Fibroblast of skin of back (primary cell): ENCODE measurements at places on chromosomes 7 and 10.

DNA sequence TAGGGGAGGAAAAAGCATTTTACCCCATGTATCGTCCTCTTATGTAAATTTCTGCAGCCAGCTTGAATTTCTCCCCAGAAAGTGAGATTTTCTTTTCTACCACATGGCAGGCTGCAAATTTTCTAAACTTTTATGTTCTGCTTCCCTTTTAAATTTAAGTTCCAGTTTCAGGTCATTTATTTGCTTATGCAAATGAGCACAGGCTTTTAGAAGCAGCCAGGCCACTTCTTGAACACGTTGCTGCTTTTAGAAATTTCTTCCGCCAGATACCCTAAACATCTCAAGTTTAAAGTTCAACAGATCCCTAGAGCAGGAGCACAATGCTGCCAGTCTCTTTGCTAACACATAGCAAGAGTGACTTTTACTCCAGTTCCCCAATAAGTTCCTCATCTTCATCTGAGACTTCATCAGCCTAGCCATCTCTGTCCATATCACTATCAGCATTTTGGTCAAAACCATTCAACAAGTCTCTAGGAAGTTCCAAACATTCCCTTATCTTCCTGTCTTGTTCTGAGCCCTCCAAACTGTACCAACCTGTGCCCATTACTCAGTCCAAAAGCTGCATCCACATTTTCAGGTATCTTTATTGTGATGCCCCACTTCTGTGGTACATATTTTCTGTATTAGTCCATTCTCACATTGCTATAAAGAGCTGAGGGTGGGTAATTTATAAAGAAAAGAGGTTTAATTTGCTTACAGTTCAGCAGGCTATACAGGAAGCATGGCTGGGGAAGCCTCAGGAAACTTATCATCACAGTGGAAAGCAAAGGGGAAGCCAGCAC, 16.3 kb downstream of the EZH2 start:
- DNase-seq, result no peak

- DNase-seq, result no peak
Observed at GRCh38 chr7:20311743-20312042, 19.0 kb upstream of the ITGB8 start.

GRCh38 chr7:157595086-157595855, 258.5 kb downstream of the DNAJB6 start:
- DNase-seq, result no peak

GRCh38 chr7:150737265-150738055, at the start of gene GIMAP5:
Gene GIMAP5, plus strand, starts transcription at chr7:150737418. Its CDS starts 3,467 bp downstream, at chr7:150740885.
- DNase-seq, result no peak

GRCh38 chr10:116741391-116742351, 695 bp downstream of the HSPA12A start:
- no peak for DNase-seq

DNA sequence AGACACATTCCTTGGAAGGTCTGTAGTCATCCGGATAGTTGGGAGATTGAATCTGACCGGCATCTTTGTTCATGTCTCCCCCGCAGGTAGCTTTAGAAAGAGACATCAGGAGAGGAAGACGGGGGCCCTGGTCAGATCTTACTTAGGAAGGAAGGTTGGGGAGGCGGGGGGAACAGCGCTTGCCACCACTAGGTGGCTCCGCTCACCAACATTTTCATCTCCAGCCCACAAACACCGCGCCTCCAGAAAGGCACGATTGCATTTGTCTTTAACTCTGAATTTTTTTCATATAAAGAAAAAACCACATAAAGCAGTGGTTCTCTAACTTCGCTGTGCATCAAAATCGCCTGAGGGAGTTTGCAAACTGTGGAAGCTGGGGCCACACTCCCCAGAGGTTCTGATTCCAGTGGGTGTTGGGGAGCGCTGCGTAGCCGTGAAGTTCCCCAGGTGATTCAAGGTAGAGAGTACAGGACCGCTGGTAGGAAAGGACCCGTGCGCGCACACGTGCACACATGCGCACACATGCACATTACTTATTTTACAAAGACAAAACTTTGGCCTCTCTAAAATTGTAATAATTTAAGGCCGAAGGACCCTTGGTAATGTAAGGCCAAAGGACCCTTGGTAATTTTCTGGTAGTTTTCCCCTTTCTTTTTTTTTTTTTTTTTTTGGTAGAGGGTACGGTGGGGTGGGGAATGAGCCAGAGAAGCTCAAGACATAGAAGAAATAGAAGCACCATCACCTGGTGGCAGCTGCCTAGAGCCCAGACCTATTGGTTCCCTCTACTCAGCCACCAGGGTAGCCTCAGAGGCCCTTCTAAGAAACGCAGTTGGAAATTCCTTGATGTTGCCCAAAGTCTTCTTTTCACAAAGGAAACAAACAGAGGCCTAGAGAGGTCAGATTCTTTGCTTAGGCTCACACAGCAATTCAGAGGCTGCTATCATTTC, 37.4 kb upstream of the OPALIN start:
- DNase-seq, result peak; percentile 61

DNA sequence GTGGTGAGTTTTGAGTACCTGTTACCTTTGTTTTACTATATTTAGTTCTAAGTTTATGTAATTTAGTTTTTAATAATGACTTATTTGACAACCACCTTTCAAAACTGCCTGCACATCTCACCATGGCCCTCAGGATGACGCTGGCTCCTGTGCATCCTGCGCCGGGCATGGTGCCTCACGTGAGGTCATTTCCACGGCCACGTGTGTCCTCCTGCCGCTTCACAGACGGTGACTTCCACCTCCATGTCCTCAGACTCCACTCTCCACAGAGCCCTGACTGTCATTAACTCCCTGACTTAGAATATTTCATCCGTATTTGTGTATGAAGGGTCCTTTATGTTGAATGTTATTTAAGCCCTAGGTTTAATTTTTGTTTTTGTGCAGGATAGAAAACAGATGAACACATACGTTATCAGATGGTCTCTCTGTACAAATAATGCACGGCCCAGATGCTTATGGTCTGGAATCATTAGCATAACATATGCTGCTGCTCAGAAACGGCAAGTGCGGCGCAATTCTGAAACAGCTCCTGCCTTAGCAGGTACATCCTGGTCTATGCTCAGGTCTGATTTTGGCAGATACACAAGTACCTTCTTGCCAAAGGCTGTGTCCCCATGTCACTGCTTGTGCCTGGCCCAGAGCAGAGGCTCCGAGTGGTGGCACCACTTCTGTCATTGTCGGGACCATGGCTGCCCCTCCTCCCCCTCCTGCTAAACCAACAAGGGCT, 155.8 kb downstream of the WDR37 start:
- no peak for DNase-seq

DNA sequence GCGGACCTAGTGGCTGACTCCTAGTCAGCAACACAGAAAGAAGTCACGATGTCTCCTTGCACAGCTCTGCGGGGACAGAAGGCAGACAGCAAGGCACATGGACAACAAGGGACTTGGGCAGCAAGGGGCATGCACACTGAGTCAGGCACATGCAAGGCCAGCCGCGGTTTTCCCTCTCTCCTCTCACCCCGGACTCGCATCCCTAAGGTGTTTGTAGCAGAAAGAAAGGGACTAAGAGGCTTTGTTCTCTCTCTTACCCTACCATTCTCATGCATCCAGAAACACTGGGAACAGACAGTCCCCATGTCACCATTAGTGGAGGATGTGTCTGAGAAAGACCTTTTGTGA, 193.3 kb upstream of the PHF14 start:
- no peak for DNase-seq

DNA sequence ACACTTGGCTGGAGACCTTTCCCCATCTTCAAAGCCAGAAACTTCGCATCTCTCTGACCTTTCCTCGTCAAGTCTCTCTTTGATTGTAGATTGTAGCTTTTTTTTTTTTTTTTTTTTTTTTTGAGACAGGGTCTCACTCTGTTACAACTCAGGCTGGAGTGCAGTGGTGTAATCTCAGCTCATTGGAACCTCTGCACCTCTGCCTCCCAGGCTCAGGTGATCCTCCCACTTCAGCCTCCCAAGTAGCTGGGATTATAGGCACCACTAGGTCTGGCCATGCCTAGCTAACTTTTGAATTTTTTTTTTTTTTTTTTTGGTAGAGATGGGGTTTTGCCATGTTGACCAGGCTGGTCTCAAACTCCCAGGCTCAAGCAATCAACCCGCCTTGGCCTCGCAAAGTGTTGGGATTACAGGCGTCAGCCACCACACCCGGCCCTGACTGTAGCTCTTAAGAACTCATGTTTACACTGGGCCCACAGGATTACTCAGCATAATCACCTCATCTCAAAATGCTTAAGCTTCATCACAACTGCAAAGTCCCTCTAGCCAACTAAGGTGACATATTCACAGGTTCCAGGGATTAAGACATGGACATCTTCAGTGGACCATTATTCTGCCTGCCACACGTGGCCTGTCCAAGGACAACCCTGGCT, 11.7 kb downstream of the POLL start:
- no peak for DNase-seq

GRCh38 chr10:18918532-18918931, 130.1 kb upstream of the MALRD1 start:
- DNase-seq, result peak; percentile 54

GRCh38 chr7:10685040-10685439, 288.6 kb upstream of the PHF14 start:
- DNase-seq, result no peak

DNA sequence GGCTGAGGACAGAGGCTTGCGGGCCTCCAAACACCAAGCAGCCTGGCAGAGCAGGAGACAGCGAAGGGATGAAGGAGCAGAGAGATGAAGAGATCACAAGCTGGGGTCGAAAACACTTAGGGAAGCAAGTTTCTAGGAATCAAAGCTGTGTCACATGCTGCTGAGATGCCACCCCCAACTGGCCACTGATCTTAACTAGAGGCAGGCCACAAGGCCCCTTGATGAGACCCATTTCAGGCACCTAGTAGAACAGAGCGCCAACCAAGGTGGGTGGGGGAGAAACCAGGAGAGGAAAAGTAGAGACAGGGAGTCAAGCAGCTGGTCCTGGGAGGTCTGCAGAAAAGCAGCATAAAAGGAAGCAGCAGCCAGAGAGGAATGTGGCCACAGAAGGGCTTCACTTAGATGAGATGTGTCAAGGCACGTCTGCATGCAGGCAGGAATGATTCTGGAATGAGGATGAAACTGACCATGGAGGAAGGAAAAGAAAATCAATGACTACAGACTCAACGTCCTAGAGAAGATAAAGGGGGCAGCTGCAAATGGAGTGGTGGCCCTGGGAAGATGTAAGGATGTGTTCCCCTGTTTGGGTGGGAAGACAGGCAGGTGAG, 85.0 kb upstream of the DDC start:
- DNase-seq, result no peak

- no peak for DNase-seq
Observed at GRCh38 chr7:47715631-47716068, 133.7 kb upstream of the TNS3 start.
